SK-N-SH treated with all-trans-retinoic acid at 6 μM for 48 hours (cell line): ENCODE measurements at places on chromosomes 12 and 14.

DNA sequence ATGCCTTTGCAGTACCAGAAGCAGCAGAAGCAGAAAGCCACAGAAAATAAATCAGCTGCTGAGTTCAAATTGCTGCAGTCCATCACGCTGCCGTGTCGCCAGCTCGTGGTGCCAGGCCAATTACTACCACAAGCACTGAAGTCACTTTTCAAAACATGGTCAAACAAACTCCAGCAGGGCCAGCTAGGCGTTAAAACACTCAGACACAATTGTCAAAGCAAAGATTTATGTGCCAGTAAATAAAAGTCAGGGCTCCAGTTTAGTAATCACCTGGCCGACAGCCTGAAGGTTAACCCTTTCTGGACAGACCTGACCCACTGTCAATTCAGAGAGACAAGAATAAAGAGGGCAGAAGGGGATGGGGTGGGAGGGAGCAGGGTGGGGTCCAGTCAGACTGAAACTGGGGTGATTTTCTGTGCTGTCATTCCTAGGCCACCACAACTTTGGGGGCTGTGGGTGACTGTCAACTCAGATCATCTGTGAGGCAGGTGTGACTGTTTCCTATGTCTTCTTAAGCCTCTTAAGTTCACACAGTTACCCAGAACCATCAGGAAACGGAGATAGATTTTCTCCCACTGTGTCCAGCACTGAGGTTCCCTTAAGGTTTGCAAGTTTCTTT lies 109.8 kb upstream of the FUT8 start:
- ATAC-seq = no peak

DNA sequence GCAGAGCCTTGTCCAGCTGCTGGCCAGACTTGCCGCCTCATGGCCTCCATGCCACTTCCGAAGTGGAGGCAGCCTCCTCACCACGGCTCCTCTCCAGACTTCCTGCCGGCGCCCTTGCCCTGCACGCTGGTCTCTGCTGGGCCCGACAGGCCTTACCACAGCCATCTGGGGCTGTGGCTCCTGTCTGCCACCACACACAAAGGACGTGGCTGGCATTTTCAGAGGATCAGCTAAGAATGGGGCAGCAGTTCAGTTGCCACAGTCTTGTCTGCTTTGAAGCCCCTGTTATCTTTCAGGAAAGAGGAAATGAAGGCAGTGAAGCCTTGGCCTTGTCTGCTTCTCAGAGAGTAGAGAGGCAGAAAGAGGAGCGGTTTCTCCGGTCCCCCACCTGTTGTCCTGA lies 178.0 kb upstream of the FKBP4 start:
- ATAC-seq = no peak

GRCh38 chr12:117582135-117582784 lies 220.8 kb upstream of the NOS1 start:
- no peak for ATAC-seq

DNA sequence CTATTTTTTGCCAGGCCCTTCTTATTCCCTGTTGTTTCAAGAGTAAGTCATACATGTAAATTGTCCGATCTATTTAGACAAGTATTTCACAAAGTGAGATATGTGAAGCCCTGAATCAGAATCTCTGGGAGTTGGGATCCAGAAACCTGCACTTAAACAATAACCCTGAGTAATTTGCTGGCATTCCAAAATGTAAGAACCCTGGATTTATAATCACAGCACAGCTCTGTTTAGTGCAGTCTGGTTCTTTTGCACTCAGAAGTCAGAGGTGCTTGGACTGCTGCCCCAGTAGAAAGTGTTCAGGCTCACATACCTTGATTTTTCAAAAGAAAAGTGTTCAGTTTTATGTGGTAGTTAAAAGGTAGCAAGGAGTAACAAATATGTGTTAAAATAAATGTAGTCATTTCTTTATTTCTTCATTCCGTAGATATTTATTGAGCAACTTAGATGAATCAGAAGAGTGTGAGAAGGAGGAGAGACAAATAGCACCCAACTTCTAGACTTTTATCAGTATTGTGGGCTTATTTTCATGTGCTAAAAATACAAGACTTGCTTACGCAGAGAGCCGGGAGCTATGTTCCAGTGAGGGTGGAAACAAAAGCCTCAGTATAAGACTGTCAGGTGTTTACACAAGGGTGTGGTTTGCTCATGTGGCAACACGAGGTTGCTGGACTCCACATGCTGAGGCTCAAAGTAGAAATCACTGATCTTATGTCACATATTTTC lies 70.1 kb downstream of the SYNE2 start:
- ATAC-seq = no peak
